ENCODE measurements at places on chromosomes 7 and 10. TPM values are rescaled to one million over a fixed set of nuclear protein-coding genes. Genes with fewer than 3 reads are reported as not detected.
A peak's percentile ranks its signal among the peaks of the same experiment; 100 is the strongest.

Gene AS3MT
- total RNA-seq = 3.1 TPM

DNA sequence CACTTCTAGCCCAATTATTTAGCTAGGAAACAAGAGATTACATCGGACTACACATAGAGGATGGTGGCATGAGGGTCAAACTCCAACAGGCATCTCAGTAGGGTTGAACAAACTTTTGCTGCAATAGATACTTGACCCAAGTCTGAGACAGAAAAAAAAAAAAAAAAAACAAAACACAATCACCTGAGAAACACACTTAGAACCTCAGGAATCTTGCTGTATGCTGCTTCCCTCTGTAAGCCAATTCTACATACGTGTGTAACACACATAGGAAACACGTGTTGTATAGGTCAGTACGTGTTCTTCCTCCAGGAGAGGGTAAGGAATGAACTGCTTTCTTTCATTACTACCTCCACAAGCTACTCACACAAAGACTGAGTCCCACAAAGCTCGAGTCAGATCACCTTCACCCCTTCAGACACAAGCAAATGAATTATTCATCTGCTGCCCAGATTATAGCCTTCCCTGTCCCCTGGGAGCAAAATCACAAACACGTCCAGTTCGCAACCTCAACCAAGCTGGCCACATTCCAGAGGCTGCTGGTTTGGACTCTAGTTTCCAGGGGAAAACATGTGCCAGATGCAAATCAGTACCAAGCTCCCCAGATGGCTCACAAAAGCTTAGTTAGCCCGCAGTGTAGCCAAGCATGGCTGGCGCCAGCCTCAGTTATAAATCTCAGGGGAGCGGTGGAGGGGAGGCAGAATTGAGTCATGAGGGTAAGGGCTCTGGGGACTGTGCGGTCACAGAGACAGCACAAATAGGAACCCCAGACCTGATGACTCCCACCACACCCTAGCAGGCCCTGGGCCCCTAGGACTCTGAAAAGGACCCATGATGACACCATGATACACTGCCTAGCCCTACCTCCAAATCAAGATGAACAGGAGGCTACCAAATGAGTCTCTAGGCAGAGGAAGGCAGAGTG lies 15.1 kb downstream of the PSAP start:
- H3K27me3 ChIP-seq = no peaks in the 10 kb centered on the region
- DNase-seq = peak; percentile 92
- H3K36me3 ChIP-seq = peaks cover 2% of the 10 kb centered on the region
- H3K4me3 ChIP-seq = no peak overlapping the region
- H3K27ac ChIP-seq = no peak overlapping the region

GRCh38 chr10:113232928-113233511 lies 283.0 kb downstream of the TCF7L2 start:
- H3K27me3 ChIP-seq = no peaks in the 10 kb centered on the region
- no peaks in the 10 kb centered on the region for H3K4me1 ChIP-seq
- no peak overlapping the region for H3K4me3 ChIP-seq
- no peak overlapping the region for H3K27ac ChIP-seq
- no peaks in the 10 kb centered on the region for H3K36me3 ChIP-seq

GRCh38 chr10:4240608-4241197 lies 455.7 kb upstream of the KLF6 start:
- no peaks in the 10 kb centered on the region for H3K36me3 ChIP-seq
- no peaks in the 10 kb centered on the region for H3K4me1 ChIP-seq
- no peak for DNase-seq
- H3K27me3 ChIP-seq = no peaks in the 10 kb centered on the region
- H3K27ac ChIP-seq = peak overlapping the region; percentile 95
- peak overlapping the region; percentile 90 for H3K4me3 ChIP-seq

DNA sequence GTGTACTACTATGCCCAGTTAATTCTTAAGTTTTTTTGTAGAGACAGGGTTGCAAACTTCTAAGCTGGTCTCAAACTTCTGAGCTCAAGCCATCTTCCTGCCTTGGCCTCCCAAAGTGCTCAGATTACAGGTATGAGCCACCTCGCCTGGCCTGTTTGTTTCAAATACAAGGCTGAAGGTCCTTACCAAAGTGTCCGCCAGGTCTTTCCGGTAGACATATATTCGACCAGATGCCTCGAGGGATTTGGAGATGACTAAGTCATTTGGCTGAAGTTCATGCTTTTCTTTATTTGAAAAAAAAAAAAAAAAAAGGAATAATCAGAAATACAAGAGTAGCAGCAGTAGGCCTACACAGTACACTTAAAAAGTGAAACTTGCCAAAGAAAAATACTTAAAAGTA lies 204.5 kb upstream of the CDCA7L start:
- H3K4me1 ChIP-seq = no peaks in the 10 kb centered on the region
- no peak overlapping the region for H3K4me3 ChIP-seq
- no peak overlapping the region for H3K27ac ChIP-seq
- H3K36me3 ChIP-seq = peaks cover 6% of the 10 kb centered on the region
- no peak for DNase-seq

GRCh38 chr10:25768167-25768566 lies 165.9 kb upstream of the MYO3A start:
- no peaks in the 10 kb centered on the region for H3K27me3 ChIP-seq
- no peaks in the 10 kb centered on the region for H3K36me3 ChIP-seq
- no peak overlapping the region for H3K4me3 ChIP-seq
- H3K4me1 ChIP-seq = no peaks in the 10 kb centered on the region

Gene NSUN5
- 20.3 TPM for total RNA-seq

GRCh38 chr7:18177129-18177814 lies 149.6 kb upstream of the PRPS1L1 start:
- no peak for DNase-seq
- H3K4me3 ChIP-seq = no peak overlapping the region
- H3K36me3 ChIP-seq = no peaks in the 10 kb centered on the region
- no peaks in the 10 kb centered on the region for H3K27me3 ChIP-seq
- H3K4me1 ChIP-seq = no peaks in the 10 kb centered on the region

GRCh38 chr7:74511345-74511744 lies 57.6 kb downstream of the GTF2IRD1 start:
- no peaks in the 10 kb centered on the region for H3K4me1 ChIP-seq
- H3K27ac ChIP-seq = no peak overlapping the region
- H3K27me3 ChIP-seq = no peaks in the 10 kb centered on the region
- H3K36me3 ChIP-seq = no peaks in the 10 kb centered on the region
- no peak for DNase-seq

Gene SEMA3D
- total RNA-seq = 30.8 TPM

Gene SPDYE8
- total RNA-seq = not detected

DNA sequence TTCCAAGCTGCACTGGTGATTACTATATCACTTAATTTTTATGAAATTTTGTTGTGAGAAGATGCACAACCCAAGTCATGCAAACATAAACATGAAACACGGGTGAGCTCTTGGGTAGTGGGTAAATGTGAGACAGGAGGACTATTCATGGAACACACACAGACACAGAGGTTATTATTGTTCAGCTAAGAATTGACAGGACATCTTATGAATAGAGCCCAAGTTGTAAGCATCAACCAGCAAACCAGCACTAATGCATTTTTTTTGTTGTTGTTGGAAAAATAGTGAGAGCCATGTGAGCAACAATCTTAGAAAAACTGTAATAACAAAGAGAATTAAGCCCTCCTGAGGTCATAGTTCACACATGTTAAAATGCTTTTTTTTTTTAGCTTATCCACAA lies 1179.7 kb downstream of the GATA3 start:
- H3K36me3 ChIP-seq = no peaks in the 10 kb centered on the region
- no peak for DNase-seq
- no peak overlapping the region for H3K27ac ChIP-seq
- H3K27me3 ChIP-seq = peaks cover 2% of the 10 kb centered on the region

DNA sequence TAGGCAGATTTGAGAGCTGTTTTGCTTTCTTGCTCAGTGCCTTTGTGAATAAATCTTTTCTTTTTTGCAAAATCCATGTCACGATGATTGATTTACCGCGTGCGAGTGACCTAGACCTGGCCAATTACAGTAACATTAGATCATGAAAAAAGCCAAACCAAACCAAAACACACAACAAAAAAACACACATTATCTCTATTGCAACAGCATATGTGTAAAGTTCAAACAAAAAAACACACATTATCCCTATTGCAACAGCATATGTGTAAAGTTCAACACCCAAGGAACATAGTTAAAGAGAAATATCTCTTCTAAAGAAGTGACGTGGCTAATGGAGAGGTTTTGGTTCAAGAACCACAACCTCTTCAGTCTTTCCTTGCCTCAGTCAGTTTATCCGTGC lies 342.6 kb upstream of the NRG3 start:
- H3K36me3 ChIP-seq = no peaks in the 10 kb centered on the region
- H3K4me3 ChIP-seq = no peak overlapping the region
- no peak overlapping the region for H3K27ac ChIP-seq
- H3K27me3 ChIP-seq = no peaks in the 10 kb centered on the region

- no peaks in the 10 kb centered on the region for H3K4me1 ChIP-seq
- no peak overlapping the region for H3K4me3 ChIP-seq
- H3K27ac ChIP-seq = no peak overlapping the region
- H3K27me3 ChIP-seq = no peaks in the 10 kb centered on the region
These were observed 18.0 kb downstream of the MACC1 start for GRCh38 chr7:20199015-20199737.

- no peaks in the 10 kb centered on the region for H3K27me3 ChIP-seq
- H3K36me3 ChIP-seq = no peaks in the 10 kb centered on the region
- no peak overlapping the region for H3K4me3 ChIP-seq
These were observed 264.4 kb downstream of the NEBL start for GRCh38 chr10:20632696-20633095.

Gene CALHM1
- total RNA-seq = not detected

Gene SFRP4
- total RNA-seq = 302 TPM

Gene PLCE1
- total RNA-seq = 16.6 TPM

Gene MMD2
- not detected for total RNA-seq

- no peak overlapping the region for H3K4me3 ChIP-seq
- no peak overlapping the region for H3K27ac ChIP-seq
- no peak for DNase-seq
- no peaks in the 10 kb centered on the region for H3K36me3 ChIP-seq
- no peaks in the 10 kb centered on the region for H3K27me3 ChIP-seq
These were observed 7.3 kb upstream of the PCDH15 start for GRCh38 chr10:54808186-54808935.

GRCh38 chr7:108623220-108623619 lies 53.5 kb downstream of the DNAJB9 start:
- no peak overlapping the region for H3K27ac ChIP-seq
- DNase-seq = no peak
- no peaks in the 10 kb centered on the region for H3K27me3 ChIP-seq
- H3K36me3 ChIP-seq = no peaks in the 10 kb centered on the region
- no peaks in the 10 kb centered on the region for H3K4me1 ChIP-seq

- DNase-seq = no peak
- no peaks in the 10 kb centered on the region for H3K4me1 ChIP-seq
- no peak overlapping the region for H3K27ac ChIP-seq
- H3K27me3 ChIP-seq = no peaks in the 10 kb centered on the region
These were observed 132.7 kb downstream of the DNAJC1 start for GRCh38 chr10:21870849-21871248.

DNA sequence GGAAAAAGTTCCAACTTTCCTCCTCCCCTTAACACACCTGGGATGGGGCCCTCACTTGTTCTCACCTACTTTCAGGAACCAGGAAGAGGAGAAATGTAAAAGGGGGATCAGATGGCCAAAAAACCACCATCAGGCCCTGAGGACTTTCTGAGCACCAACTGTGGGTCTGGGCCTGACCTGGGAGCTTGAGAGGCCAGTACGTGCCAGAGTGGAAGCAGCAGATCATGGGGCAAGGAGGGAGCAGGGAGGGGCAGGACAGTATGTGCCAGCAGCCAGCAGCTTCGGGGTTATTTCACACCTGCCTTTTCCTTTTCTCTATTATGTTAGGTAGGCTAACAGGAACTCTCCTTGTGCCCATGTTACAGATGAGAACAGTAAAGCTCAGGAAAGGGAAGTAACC lies 118.8 kb upstream of the UNC5B start:
- H3K36me3 ChIP-seq = no peaks in the 10 kb centered on the region
- H3K4me3 ChIP-seq = no peak overlapping the region
- no peaks in the 10 kb centered on the region for H3K27me3 ChIP-seq

GRCh38 chr10:79422178-79422892 lies 23.1 kb downstream of the ZCCHC24 start:
- no peak overlapping the region for H3K4me3 ChIP-seq
- peak; percentile 84 for DNase-seq
- H3K27ac ChIP-seq = no peak overlapping the region

DNA sequence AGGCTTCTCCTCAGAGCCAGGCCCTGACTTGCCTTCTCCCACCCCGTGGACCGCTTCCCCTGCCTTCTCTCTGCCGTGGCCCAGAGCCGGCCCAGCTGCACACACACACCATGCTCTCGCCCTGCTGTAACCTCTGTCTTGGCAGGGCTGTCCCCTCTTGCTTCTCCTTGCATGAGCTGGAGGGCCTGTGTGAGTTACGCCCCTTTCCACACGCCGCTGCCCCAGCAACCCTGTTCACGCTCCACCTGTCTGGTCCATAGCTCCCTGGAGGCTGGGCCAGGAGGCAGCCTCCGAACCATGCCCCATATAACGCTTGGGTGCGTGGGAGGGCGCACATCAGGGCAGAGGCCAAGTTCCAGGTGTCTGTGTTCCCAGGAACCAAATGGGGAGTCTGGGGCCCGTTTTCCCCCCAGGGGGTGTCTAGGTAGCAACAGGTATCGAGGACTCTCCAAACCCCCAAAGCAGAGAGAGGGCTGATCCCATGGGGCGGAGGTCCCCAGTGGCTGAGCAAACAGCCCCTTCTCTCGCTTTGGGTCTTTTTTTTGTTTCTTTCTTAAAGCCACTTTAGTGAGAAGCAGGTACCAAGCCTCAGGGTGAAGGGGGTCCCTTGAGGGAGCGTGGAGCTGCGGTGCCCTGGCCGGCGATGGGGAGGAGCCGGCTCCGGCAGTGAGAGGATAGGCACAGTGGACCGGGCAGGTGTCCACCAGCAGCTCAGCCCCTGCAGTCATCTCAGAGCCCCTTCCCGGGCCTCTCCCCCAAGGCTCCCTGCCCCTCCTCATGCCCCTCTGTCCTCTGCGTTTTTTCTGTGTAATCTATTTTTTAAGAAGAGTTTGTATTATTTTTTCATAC lies 38.0 kb downstream of the LIMK1 start:
- no peak overlapping the region for H3K27ac ChIP-seq
- no peaks in the 10 kb centered on the region for H3K4me1 ChIP-seq
- peaks cover 12% of the 10 kb centered on the region for H3K36me3 ChIP-seq
- H3K4me3 ChIP-seq = no peak overlapping the region
- H3K27me3 ChIP-seq = no peaks in the 10 kb centered on the region

Gene GJD4
- not detected for total RNA-seq

DNA sequence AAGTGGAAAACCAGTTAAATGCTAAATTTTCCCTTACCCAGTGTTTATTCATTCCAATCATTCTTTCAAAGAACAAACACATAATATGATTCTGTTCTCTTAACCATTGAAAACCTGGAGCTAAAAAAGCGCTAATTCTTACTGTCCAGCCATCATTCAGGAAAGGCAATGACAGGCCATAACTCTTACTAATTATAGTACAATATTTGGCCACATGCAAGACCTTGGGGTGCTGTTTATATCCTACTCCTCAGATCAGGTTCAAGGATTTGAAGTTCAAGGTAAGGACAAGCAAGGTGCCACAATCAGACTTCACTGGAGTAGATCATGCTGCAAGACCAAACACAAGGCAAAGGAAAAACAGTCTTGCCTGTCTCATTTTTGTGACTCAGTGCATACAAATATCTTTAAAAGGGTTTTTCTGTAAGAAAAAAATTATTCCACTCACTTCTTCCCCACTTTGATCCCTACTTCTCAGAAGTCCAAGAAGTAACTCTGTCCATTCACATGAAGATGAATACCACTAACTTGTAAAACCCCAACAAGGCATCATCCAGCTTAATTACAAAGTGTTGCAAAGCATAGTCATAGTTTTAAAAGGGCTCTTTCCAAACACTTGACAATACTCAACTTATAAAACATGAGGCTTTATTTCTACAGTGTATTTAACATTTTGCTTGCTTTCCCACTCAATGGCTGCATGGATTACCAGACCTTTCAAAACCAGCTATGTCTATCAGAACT lies 153.0 kb downstream of the DOCK4 start:
- H3K4me1 ChIP-seq = peaks cover 3% of the 10 kb centered on the region
- H3K27me3 ChIP-seq = no peaks in the 10 kb centered on the region
- no peak overlapping the region for H3K27ac ChIP-seq
